ENCODE measurements at places on chromosomes 3 and 15.

GRCh38 chr15:80712956-80713355 lies 17.8 kb downstream of the ABHD17C start:
- DNase-seq = no peak

- DNase-seq = no peak
Measured at GRCh38 chr3:178271740-178272387, 264.4 kb upstream of the KCNMB2 start.

DNA sequence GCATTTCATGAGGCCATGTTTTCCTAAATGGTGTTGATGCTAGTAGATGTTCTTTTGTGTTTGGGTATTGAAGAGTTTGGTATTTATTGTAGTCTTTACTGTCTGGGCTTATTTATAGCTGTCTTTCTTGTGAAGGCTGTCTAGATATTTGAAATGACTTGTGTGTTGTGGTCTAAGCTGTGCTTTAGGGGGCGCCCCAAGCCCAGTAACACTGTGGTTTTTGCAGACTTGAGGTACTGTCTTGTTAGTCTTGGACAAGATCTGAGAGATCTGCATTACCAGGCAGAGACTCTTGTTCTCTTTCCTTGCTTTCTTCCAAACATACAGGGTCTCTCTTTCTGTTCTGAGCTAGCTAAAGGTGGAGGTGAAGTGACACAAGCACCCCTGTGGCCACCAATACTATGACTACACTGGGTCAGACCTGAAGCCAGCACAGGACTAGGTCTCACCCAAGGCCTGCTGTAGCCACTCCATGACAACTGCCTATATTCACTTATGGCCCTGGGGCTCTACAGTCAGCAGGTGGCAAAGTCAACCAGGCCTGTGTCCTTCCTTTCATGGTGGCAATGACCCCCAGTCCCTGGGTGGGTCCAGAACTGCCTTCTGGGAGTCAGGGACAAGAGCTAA lies 152.1 kb upstream of the TBC1D5 start:
- DNase-seq = no peak

GRCh38 chr3:168061332-168061996 lies 34.3 kb downstream of the GOLIM4 start:
- no peak for DNase-seq

- no peak for DNase-seq
Measured at GRCh38 chr15:79366691-79367090, 55.8 kb downstream of the TMED3 start.

GRCh38 chr3:144165482-144165881 lies 193.9 kb downstream of the DIPK2A start:
- no peak for DNase-seq

DNA sequence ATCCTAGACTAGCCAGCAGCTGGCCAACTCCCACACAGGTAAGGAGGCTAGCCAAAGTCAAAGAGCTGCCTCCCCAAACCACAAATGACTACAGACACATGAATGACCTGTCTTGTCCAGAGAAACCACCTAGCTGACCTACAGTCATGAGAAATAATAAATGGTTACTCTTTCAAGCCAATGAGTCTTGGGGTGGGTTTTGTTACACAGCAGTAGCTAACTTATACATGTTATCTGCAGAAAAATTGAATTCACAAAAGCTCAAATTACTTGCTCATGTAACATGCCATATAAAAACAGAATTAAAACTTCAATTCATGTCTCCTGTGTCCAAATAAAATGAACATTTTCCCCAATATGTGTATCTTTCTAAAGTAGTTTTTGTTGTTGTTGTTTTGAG lies 307.4 kb upstream of the NR2F2 start:
- DNase-seq = no peak

DNA sequence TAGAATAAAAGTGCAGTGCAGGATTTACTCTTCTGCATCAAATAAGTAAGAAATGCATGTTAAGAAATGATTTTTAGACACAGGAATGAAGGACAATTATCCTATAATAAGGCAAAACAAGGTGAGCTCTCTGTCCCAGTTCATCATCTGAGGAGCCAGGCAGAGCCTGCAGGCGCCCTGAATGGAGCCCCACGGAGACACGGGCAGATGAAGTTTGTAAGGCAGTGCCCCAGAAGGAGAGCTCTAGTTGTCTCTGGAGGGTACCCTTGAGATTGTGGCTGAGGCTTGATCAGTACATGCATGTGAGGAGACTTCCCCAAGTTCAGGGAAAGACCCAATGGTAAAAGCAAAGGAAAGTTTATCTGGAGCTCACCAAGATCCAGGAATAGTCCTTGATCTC lies 50.3 kb downstream of the ATP10A start:
- DNase-seq = no peak

GRCh38 chr3:189787191-189787590 lies 156.0 kb downstream of the TP63 start:
- no peak for DNase-seq

GRCh38 chr3:157127831-157128767 lies 31.8 kb downstream of the CCNL1 start:
- DNase-seq = no peak

DNA sequence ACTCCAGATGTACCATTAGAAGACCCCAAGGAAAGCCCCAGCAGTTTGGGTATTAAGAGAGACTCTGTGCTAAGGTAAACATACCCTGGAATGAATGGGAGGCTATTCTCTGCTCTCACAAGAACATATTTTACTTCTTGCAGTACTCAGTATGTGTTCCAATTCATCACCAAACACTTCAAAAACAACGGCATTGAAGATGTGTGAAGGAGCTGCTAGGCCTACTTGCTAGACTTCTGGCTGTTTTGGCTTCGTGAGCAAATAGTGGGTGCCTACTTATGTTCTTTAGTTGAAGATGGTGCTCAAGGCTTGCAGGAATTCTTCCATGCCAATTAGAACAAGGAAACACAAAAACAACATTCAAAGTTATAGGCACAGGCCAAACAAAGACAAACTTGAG lies 514.5 kb downstream of the ROBO1 start:
- no peak for DNase-seq

DNA sequence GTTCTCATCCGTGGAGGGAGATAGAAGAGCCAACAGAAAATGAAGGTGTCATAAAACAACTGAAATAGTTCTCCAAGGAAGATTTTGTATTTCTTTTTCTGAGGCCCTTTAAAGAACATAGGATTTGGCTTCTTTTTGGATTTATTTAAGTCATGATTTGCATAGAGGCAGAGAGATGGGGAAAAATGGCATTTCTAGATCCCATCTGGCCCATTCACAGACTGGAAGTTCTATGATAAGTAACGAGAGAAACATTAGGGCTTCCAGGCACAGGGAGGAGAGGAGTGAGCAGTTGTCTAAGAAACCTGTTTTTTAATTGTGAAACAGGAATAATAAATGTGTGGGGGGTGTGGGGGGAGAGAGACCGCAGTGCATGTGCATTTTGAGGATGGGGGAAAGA lies 285.8 kb upstream of the LMCD1 start:
- no peak for DNase-seq

GRCh38 chr3:87788516-87788915 lies 270.3 kb downstream of the CGGBP1 start:
- no peak for DNase-seq

DNA sequence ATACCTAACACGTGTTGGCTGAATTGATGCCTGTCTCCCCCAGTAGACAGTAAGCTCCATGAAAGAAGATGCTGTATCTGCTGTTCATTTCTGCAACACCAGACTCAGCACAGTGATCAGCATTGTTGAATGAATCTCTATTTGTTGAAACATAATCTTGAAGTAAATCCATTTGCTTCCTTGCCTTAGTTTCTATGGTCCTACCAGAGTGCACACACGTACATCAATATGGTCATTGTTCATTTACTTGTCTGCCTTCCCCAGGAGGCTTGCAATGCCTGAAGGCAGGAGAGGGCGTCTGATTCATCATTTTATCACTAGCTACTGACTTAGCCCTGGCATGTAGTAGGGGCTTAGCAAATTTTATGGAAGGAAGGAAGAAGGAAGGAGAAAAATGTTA lies 19.2 kb downstream of the RBP2 start:
- DNase-seq = no peak

GRCh38 chr3:168709073-168709472 lies 613.3 kb upstream of the GOLIM4 start:
- no peak for DNase-seq

DNA sequence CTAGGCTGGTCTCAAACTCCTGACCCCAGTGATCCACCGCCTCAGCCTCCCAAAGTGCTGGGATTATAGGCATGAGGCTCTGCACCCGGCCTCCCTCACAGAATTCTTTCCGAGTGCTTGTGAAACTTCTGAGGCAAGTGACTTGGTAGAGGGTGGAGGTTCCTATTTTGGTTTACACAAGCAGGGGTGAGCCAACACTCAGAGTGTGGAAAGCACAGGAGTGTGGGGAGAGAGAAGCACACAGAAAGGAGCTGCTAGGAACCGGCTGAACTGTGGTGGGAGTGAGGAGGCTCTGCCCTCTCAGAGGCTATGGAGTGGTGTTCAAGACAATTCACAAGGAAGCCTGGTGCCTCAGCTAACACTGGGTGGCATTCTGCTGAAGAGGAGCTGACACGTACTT lies 7.7 kb downstream of the CAPN3 start:
- DNase-seq = no peak

GRCh38 chr3:134857776-134858362 lies 62.8 kb downstream of the EPHB1 start:
- DNase-seq = no peak

GRCh38 chr3:186251948-186252619 lies 110.0 kb downstream of the DGKG start:
- no peak for DNase-seq

GRCh38 chr3:144085964-144086363 lies 114.3 kb downstream of the DIPK2A start:
- no peak for DNase-seq

DNA sequence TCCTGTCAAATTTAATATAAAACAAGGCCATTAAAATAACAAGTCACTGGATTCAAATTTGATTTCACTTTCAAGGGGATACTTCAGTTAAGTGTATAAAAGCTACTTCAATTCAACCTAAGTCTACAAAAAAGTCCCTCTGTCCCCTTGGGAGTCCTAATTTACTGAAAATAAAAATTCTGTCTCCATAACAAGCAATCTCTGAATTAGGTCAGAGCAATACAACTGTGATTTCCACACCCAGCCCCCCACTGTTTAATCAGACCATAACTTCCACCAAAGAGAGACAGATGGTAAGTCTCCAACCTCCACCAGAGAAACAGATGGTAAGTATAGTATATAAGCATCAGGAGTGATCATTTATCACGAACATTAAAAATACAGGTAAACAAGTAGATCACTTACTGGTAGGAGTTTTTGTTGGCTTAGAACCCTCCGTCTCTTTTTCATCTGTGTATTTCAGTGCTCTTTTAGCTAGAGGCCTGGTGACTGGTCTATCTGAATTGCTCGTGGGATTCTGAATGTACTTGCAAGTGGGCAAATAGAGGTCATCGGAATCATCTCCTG lies 12.1 kb downstream of the SGO1 start:
- DNase-seq = no peak

- no peak for DNase-seq
Measured at GRCh38 chr3:127390365-127391025, 102.6 kb upstream of the PRR20G start.

- no peak for DNase-seq
Measured at GRCh38 chr3:188697127-188697526, 474.6 kb upstream of the TPRG1 start.

- no peak for DNase-seq
Measured at GRCh38 chr3:151009981-151010380, 37.5 kb upstream of the CLRN1 start.

DNA sequence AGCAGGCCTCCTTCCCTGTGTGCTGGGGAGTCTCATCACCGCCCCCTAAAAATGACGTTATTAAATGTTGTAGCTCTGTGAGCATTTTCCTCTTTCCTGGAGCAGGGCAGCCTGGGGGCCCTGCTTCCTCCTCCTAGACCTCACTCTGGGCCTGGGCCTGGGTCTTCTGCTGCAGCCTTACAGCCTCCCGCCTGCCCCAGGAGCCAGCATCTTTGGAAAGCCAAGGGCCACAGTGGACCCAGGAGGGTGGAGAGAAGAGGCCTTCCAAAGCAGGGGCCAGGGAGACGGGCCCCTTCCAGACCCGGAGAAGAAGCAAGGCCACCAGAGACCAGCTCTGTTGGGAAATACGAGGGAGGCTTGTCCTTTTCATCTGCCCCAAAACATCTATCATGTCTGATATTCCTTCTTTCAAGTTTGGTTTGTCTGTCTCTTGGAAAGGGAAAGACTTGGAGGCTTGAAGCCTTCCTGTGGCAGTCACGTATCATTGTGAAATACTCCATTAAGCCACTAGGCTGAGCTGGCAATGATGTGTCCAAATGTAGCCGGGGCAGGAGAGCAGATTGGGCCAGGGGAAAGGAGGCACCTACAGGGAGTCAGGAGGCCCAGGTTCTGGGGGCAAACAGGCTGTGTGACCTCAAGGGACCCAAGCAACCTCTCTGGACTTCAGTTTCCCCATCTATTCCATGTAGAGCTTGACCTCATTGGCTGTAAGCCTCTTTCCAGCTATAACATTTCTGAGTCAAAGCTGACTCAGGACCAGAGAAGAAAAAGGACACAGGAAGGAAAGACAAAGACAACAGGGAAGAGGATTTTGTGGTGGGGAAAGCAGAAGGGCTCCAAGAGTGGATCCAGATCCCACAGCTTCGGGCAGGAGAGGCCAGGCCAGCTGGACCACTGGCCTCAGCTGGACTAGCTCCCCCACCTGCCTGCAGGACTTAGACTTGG lies 31.1 kb downstream of the CYP11A1 start:
- DNase-seq = no peak

DNA sequence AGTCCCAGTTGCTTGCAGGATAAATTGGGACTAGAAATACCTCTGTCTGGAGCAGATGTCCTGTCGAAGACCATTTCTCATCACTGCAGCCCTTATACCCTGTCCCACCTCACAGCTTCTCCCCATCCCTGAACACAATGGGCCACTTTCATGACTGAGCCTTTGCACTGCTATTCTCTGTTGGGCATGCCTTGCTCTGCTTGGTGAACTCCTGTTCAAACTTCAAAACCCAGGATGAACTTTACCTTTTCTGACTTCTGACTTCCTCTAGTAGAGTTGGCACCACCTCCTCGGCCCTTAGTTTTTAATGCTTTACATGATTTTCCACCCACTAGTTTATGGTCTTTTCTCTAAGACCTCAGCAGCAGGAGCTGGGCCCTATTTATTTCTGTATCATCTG lies 48.4 kb downstream of the ST6GAL1 start:
- DNase-seq = no peak

DNA sequence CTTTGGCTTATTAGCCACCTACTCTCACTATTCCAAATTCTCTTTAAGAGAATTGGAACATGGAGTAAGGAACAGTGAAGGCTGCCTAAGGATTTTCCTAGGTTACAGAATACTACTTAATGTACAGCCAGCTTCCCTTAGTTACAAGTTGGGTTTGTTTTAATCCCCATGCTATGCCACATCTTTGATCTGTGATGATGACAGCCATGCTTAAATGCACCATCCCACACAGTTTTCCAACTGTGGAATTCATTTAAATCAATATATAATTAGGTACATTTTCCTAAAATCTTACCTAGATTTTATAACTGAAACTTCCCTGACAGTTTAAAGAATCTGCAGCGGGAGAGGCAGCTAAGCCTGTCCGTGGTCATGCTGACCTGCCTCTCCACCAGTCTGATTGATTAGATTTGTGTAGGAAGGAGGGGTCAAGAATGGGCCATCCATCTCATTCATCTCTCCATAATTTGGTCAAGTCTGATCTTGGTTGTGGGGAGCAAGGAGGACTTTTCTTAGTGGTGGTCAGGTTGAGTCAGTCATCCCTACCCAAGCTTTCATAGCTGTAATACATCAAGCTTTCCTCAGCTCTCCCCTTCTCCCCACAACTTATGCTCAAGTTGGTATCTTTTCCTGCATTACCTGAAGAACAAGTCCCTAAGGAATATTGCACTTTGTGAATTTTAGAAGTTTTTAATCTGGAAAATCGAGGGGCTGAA lies 37.1 kb downstream of the RIOX2 start:
- no peak for DNase-seq

- no peak for DNase-seq
Measured at GRCh38 chr3:54085936-54086335, 36.4 kb upstream of the CACNA2D3 start.

Data from stimulated activated CD8-positive, alpha-beta memory T cell treated with anti-CD3 and anti-CD28 coated beads, Interleukin-4, amount 100 ng/mL, for 1 hour (primary cell).